ENCODE measurements at places on chromosomes 2 and 18. TPM values are rescaled to one million over a fixed set of nuclear protein-coding genes. Genes with fewer than 3 reads are reported as not detected.

GRCh38 chr2:205053827-205054410, 508.6 kb downstream of the PARD3B start:
- DNase-seq, result no peak

GRCh38 chr2:184302506-184302905, 295.8 kb upstream of the ZNF804A start:
- no peak for DNase-seq

DNA sequence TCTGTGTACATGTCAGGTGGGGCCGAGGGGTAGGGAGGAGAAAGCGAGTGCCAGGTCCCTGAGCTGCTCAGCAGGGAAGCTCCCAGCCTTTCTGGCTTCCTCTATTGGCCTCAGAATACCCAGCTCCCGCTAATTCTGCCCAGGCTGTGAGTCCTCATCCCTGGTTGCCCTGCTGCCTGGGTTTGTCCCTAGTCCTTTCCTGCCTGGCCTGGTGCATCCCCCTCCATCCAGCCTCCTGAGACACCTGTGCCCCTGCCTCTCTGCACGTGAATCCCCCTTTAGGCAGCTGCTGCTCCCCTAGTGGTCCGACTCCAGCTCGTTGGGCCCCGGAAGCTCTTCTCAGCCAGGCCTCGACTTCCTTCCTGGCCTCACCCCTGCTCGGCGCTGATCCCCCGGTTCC, 54.6 kb downstream of the INHBB start:
- DNase-seq, result no peak

DNA sequence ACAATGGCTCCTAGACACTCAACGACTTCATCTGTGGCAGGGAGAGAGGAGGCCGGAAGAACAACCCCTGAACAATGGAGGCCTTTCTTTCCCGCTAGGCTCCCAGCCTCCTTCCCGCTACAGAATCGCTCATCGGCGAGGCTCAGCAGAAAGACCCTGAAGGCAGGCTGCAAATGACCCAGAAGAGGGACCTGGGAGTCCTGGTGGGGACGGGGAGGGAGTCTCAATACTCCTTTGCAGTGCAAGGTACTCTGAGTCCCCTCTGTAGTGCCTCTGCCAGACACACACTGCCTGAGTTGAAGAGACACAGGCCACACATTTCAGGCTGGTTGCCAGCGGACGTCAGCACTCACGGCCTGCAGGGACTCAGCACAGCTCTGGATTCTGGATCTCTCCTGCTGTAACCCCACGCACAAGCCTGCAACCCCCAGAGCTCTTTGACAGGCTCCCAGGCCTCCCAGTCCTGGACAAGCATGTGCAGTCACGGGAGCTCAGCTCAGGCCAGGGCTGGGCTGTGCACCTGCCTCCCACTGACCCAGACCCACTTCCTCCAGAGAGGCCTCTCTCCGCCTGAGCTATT, 6.1 kb downstream of the GPR17 start:
- no peak for DNase-seq

GRCh38 chr2:105194022-105194675, 47.4 kb upstream of the GPR45 start:
- no peak for DNase-seq

DNA sequence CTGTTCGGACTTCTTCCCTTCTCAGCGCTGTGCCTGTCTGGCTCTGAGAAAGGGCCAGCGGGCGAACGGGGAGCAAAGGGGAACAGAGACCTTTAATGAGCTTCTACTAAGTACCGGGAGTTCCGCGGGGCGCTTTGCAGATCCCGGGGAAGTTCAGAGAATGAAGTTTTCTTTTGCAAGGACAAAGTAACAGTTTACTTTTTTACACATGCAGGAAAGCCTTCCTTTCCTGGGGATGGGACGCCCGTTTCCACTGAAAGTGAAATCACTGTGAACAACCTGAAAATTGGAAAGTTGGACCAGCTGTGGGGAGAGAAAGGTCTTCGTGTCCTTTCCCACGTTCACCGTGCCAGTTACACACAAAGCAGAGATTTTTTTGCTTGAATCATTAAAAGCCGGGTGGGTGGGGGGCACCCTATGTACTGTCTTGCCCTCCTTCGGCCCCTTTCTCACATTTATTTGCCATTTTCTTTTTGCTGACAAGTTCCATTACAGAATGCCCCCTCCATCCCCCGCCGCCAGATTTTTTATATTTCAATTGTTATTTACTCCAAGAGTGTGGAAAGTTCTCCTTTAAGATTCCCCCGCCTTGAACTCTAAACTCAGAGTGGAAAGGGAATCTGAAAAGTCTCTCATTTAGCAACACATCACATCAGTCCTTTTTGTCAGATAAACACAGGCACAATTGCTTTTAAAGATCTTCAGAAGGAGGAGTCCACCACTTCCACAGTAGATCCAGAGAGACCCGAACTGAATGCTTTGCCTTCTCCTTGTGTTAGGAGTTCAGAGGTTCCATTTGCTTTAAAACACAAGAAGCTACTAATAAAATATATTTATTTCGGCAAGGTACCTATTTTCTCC, 1.1 kb upstream of the FN1 start:
- DNase-seq, result peak; percentile 32

Gene PEX13
- total RNA-seq, result 22.5 TPM

Gene REG3G
- total RNA-seq, result not detected

Measured in glutamatergic neuron (in vitro differentiated cells).